HAP-1 (cell line): ENCODE measurements at places on chromosomes 16 and 17.

DNA sequence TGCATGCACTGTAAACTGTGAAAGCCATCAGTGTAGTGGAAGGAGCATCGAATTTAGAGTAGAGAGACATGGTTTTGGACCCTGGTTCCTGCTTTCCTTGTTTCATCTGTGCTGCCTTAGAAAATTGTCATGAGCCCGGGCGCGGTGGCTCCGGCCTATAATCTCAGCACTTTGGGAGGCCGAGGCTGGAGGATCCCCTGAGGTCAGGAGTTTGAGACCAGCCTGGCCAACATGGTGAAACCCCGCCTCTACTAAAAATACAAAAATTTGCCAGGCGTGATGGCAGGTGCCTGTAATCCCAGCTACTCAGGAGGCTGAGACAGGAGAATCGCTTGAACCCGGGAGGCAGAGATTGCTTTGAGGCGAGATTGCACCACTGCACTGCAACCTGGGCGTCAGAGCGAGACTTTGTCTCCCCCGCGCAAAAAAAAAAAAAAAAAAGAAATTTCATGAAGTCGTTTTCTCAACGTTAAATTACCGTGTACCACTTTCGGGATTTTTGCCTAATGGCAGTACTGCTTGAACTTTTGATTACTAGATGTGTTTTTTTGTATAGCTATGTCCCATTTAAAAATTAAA lies 912 bp downstream of the COQ7 start:
- DNase-seq, result no peak

GRCh38 chr17:63762161-63763078 lies 11.0 kb downstream of the CCDC47 start:
- no peak for DNase-seq

GRCh38 chr17:13160296-13160695 lies 142.5 kb upstream of the ELAC2 start:
- DNase-seq, result no peak

DNA sequence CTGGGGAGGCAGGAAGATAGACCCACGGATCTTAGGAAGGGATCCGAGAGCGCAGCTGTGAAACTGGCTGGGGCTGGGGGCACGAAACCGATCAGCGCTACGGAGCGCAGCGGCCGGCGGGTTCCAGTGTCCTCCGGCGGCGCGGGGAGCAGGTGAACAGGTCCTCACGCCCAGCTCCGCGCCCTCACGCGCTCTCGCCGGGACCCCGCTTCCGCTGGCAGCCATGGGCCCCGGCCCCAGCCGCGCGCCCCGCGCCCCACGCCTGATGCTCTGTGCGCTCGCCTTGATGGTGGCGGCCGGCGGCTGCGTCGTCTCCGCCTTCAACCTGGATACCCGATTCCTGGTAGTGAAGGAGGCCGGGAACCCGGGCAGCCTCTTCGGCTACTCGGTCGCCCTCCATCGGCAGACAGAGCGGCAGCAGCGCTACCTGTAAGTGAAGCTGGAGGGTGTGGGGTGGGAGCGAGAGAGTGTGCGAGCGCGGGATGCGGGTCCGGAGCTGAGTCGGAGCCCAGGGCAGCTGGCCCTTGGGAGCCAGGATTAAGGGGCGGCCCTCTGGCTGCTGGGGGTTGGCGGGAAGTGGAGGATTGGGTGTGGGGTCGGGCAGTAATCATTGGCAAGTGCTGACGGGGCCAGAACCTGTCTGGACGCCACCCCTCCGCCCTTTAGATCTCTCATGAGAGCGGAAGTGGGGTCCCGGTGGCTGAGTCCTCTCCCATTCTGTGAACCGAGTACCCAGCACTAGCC lies 479 bp downstream of the ITGA3 start:
- peak; percentile 84 for DNase-seq

- DNase-seq, result no peak
Observed at GRCh38 chr16:84499638-84500037, 4.8 kb downstream of the MEAK7 start.

DNA sequence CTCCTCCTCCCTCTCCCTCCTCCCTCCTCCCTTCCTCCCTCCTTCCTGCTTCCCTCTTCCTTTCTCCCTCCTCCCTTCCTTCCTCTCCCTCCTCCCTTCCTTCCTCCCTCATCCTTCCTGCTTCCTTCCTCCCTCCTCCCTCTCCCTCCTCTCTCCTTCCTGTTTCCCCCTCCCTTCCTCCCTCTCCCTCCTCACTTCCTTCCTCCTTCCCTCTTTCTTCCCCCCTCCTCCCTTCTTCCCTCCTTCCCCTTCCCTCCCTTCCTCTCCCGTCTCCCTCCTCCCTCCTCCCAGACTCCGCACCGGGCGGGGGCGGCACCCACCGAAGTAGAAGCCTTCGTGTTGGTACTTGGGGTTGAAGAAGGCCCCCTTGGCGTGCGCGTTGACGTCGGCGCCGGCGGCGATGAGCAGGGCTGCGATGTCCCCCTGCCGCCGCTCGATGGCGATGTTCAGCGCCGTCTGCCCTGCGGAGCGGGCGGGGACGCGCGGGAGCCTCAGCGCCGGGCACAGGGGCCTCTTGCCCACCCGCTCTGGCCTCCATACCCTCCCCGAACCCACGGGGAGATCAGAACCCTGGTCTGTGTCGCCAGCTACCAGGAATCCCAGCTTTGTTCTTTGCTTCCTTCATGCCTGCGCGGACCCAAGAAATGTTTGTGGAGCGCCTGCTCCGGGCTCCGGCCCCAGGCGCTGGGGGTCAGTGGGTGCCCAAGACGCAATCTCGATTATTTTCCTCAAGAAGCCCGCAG lies 22.2 kb downstream of the TRPV3 start:
- DNase-seq, result peak; percentile 53

- no peak for DNase-seq
Observed at GRCh38 chr17:74117999-74118421, 85.5 kb upstream of the RPL38 start.

GRCh38 chr16:1645914-1646525 lies 32.1 kb upstream of the JPT2 start:
- DNase-seq, result no peak
